Upper lobe of right lung (tissue), 1 donor: ENCODE measurements at places on chromosomes 4 and X. TPM values are rescaled to one million over a fixed set of nuclear protein-coding genes. Genes with fewer than 3 reads are reported as not detected.

Gene NSG1
- total RNA-seq, result 1.5 TPM

DNA sequence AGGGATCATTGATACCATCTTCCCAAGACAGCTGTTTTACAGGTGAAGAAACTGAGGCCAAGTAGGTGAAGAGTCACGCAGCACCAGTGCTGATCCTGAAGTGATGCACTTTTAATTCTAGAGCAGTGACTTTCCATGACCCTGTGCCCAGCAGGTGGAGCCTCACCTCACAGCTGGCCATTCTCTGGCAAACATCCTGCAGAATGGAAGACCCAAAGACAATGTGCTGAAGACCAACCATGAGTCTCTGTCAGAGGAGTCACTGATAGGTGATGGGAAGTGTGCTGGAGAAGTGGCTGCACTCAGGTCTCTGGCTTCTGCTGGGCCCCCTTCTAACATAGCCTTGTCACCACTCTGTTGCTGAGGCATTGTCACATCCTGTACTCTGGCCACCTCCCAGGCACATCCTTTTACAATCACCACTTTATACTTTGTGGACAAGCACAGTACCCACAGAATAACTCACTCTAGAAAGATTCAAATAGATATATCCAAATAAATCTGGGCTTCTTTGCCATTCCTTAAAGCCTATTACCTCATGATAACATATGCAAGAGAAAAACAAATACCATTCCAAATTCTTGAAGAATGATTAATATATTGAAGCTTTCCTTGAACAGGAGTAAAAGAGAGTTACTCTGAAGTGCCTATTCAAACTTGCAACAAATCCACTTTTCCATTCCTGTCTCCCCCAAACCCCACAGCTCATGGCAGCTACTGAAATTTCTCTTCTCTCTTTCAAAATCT lies 64.1 kb upstream of the SCOC start:
- no peak for DNase-seq

GRCh38 chr4:120034913-120035312 lies 31.7 kb downstream of the MAD2L1 start:
- no peak for DNase-seq

- no peak for DNase-seq
These were observed 245.6 kb downstream of the TRAM1L1 start for GRCh38 chr4:116839826-116840225.

DNA sequence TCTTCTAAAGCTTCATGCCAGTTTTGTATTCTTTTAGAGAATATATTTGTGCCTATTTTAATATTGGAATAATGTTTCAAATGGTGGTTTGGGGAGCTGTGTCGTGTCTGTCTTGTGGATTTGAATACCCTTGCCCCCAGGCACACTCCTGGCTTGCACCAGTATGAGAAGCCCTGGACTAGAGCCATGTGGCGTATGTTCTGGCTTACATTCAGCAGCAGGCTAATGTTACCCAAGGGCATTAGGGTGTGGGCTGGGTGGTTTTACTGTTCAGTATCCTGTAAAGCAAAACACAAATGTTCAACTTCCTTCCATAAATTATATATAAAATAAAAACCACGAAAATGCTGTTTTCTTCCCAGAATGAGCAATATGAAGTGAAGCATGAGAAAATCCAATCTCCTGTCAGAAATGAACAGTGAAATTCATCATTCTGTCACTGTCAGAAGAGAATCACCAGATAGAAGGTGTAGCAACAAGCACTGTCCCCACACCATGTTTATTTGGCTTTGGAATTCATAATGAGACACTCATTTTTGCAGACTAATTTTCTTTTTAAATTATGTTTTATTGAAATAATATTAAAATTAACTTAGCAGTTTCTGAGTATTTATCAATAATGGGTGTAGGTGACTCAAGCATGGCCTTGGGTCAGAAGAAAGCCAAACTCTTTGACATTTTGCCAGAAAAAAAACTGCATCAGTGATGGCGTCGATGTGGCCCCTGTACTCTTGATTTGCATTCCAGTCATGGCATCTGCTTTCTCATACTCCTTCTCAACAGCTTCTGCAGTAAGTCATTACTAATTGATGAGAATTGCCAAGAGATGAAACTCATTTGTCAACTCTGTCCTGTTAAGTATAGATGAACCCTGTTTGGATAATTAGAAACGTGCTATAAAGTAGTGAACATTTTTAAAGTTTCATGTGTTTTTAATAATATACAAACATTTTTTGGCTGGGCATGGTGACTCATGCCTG lies 43.8 kb downstream of the WWC2 start:
- no peak for DNase-seq

Gene BEX2
- total RNA-seq, result 16.9 TPM

- no peak for DNase-seq
These were observed 64.5 kb downstream of the DRD5 start for GRCh38 chr4:9845791-9846493.

DNA sequence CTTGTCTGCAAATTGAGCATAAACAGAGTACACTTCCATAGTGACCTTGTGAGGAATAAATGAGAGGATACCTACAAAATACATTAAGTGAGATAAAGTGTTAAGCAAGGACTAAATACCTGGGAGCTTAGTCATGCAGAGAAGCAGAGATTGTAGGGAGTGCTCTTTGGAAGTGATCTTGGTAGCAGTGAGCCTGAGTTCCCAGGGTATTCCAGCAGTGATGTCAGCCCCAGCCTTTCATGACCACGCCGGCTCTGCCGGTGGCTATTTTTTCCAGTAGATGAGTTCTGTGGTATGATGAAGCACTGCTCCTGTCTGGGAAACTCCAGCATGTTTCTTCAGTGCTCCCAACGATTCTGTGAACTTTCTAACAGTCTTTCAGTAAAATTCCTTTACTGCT lies 391.5 kb upstream of the IGFBP7 start:
- no peak for DNase-seq

DNA sequence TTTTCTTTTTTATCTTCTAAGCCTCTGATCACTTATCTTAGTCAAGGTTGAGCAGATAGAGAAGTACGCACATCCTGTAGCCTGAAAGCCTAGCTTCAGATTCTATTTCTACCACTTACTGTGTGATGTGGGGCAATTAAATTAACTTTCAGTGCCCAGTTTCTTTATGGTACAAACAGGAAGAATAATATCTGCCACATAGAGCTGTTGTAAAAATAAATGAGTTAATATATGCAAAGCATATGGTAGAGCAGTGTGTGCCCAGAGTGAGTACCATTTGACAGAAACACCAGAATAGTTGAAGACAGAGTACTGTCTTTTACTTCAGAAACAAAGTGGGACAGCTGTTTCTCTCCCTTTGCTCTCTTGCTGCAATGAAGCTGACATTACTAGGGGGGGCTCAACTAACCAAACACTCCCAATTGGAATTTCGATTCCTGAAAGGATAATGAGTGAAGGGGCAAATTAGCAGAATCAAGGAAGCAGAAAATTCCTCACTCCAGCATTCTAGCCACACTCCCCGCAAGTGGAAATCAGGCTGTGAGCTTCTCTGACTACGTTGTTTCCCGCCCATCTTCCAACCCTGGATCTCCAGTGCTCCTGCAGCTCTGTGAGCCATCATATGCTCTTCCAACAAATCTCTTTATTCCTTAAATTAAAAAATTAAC lies 80.4 kb downstream of the MAPK10 start:
- DNase-seq, result no peak
